Midbrain (tissue), 1 donor: ENCODE measurements at places on chromosomes 7 and 10.

DNA sequence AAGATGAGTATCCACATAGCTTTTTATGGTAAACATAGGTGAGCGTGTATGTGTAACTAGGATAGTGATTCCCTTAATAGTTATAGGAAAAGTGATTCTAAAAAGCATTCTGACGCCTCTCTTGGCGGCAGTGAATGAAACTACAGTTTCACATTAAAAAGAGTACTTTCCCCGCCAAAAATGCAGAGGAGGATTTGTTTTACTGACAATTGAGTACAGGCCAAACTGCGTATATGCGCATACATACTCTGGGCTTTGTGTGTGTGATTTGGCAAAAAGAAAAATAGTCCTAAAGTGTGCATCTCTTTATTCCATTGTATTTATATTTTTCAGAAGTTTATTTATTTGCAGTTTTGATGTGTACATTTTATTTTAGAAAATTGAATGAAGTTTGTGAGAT lies 10.3 kb downstream of the CUL1 start:
- DNase-seq = no peak

GRCh38 chr7:1045069-1046063 lies 1.0 kb downstream of the GPR146 start:
- DNase-seq = no peak

DNA sequence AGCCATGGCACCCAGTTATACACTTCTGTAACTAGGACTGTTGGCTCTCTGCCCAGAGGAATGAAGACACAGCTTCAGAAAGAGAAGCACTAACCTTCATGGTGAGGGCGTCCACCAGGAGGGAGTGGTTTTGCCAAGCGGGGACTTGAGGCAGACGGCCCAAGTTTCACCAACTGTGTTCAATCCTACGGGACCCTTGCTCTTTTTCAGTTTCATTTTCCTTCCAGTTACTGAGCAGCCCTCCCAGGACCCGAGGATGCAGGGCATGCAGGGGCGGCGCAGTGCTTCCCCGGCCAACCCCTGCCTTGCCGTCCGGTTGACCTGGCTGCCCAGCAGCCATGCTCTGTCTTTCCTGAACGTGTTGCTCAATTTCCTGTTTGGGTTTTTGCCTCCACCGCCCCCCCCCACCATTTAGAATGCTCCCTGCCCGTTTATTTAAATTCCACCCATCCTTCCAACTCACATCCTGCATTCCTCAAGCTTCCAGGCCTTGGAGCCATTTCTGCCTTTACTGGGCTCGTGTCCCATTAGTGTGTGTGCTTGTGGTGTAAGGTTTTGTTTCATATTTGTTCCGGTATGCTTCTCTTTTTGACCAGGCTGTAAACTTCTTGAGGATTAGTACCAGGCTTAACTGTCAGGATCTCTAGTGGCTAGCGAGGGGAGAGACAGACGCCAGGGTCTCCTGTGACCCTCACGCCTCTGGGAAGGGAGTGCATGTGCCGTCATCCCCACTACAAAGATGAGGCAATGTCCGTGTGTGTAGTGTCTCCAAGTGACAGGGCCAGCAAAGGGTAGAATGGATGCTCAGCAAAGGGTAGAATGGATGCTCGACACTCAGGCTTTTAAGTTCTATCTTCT lies 31.6 kb downstream of the IL15RA start:
- DNase-seq = peak; percentile 20

DNA sequence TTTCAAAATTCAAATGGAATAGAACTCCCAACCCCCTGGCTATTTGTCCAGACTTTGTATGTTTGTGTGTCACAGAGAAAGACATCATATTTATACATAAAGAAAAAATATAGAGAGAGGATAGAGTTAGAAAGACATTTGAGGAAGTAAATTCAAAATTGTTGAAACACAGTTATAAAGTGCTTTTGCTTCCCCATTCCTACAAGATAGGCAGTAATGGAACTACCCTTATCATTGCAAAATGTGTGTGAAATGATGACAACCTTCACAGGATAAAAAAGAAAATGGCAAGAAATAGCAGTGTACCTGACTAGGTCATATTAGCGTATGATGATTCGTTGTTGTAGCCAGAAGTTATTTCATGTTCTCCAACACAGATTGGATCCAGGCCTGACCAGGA lies 63.1 kb downstream of the FZD1 start:
- no peak for DNase-seq

- no peak for DNase-seq
Measured at GRCh38 chr10:115566867-115567266, 473.7 kb downstream of the ATRNL1 start.

GRCh38 chr10:114326795-114327194 lies 77.5 kb downstream of the AFAP1L2 start:
- DNase-seq = no peak

DNA sequence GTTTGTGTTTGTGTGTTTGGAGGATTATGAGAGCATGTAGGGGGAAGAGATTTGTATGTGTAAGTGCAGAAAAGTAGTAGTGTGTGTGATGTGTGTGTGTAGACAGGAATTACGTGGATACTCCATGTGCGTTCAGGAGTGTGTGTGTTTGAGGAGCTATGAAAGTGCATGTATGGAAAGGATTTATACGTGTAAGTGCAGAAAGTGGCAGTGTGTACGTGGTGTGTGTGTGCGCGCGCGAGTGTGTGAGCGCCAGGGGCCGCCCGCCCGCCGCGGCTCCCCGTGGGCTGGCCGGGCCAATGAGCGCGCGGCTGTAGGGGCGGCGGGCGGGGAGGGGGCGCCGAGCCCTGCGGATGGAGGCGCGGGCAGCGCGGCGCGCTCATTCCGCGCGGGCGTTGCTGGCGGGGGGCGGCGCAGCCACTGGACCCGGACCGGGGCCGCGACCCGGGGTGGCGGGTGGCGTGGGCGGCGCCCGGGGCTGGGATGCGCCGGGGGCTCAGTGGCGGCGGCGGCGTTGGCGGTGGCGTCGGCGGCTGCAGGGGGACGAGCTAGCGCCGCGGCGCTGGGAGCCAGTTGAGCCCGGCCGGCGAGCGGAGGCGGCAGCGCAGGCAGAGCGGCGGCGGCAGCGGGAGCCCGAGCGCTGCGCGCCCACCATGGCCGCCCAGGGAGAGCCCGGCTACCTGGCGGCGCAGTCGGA lies at the start of gene BICC1:
TSS of gene BICC1 (plus strand) at position 382 of the 697 bp plus-strand sequence. CDS start at position 654, 272 bp downstream.
- peak; percentile 31 for DNase-seq

GRCh38 chr7:96236198-96237039 lies 85.5 kb downstream of the SLC25A13 start:
- DNase-seq = no peak

- DNase-seq = no peak
Measured at GRCh38 chr7:71389976-71390375, 258.0 kb downstream of the GALNT17 start.

- DNase-seq = no peak
Measured at GRCh38 chr10:30176182-30176581, 116.8 kb upstream of the JCAD start.

GRCh38 chr7:45687721-45688120 lies 113.6 kb downstream of the ADCY1 start:
- peak; percentile 21 for DNase-seq

GRCh38 chr10:68137171-68137570 lies 27.9 kb downstream of the MYPN start:
- DNase-seq = no peak

DNA sequence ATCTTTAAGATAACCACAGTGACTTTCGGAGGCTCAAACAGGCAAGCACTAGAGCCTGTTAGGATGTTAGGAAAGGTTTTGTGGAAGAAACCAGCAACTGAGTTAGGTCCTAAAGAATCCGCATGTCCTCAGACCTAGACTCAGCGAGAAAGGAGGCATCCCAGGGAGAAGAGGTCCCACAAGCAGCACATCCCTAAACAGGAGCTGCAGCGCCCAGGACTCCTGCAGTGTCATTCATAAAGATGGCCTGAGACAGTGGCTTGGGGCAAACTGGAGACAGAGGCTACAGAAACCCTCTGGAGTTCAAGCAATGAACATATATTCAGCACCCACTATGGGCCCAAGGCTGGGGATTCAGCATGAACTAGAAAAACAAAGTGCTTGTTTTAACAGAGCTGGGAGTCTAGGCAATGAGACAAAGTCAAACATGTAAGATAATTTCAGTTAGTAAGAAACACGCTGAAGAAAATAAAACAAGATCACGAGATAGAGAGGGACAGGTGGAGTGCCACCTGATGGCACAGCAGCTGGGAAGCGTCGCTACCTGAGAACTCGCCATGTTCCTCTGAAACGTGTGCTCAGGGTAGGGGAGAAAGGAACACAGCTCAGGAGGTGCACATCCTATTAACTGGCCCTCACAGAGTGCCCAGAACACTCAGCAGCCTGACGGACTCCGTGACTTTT lies 48.1 kb downstream of the PARD3 start:
- DNase-seq = no peak
